ENCODE measurements at places on chromosomes 4 and X.

DNA sequence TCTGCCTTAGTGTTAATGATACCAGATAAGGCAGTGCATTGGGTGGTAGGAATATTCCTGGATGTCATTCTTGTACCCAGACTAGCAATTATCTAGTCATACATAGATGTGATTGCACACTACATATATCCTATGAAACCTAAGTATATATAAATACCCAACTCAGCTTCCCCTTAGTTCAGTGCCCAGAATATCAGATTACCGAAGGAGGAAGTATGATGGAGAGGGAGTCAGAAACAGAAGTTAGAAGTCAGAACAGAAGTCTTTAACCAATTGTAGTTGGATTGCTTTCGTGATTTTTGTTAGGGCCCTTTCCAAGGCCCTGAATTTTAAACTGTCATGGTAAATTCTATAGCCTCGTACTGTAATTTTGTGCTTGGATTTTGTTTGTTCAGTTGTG is 42.9 kb downstream of the MOB1B start:
- DNase-seq, result no peak

- DNase-seq, result no peak
Measured at GRCh38 chr4:8472158-8472688, 31.6 kb downstream of the TRMT44 start.

GRCh38 chrX:130171446-130172126 is at the start of gene RAB33A:
Gene RAB33A, plus strand, starts transcription at chrX:130171962. Its CDS starts 101 bp downstream, at chrX:130172063.
- peak; percentile 4 for DNase-seq

- DNase-seq, result no peak
Measured at GRCh38 chr4:161657616-161658015, 506.2 kb downstream of the FSTL5 start.

DNA sequence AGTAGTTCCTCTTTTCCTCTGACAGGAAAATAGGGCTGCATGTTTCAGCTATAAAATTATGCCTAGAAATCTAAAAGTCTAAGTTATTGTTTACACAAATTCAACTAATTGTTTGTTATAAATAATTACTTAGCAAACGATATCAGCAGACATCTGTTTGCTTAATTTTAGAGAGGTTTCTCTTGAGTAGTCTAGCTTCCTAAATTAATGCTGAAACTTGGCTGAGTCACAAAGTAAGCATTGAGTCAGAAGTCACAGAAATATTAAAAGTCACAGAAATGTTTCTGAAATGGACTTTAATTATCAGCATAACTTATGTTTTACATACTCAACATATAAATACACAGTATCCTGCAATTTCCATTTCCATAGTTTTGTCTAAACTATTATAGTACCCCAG is 1044.0 kb downstream of the CCSER1 start:
- no peak for DNase-seq

GRCh38 chr4:181959121-181959520 is 284.1 kb upstream of the TENM3 start:
- no peak for DNase-seq

- no peak for DNase-seq
Measured at GRCh38 chr4:188714907-188715306, 575.7 kb downstream of the TRIML1 start.

DNA sequence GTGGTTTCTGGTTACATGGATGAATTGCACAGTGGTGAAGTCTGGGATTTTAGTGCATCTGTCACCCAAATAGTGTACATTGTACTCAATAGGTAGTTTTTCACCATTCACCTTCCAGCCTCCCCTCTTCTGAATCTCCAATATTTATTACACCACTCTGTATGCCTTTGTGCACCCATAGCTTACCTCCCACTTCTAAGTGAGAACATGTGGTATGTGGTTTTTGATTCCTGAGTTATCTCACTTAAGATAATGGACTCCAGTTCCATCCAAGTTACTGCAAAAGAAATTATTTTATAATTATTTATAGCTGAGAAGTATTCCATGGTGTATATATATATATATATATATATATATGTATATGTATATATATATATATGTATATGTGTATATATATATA is 155.8 kb downstream of the HHIP start:
- DNase-seq, result no peak

DNA sequence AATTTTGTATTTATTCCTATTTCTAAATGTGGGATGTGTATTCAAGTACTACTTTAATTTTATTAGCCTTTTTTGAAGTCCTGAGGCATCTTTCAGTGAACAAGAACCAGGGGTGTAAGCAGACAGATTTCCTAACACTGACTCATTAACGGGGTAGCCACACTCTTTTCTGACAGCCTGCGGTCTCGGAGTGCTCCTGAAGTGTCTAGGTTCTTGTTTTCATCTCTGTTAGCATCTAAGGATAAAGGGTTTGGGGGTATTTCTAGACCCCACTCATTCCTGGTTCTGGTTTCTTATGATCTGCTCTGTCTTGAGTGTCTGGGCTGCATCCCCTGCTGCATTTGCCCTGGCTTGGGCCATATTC is 71.9 kb downstream of the GC start:
- DNase-seq, result no peak

DNA sequence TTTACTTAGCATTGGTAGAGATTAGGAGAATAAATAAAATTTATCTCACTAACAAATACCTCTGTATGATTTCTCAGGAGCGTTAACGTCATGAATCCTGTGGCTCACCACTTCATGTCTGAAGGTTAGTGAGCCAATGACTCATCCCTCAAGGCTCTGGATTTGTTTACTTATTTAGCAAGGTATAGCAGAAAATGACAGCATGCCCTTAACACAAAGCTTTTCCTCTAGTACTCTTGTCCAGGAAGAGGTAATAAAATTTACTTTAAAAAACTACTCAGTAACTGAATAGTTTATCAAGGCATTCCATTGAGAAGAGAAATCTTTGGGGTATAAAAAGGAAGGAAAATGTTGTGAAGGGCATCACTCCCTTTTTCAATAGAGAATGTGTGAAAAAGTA is 823.8 kb downstream of the CCSER1 start:
- peak; percentile 23 for DNase-seq

DNA sequence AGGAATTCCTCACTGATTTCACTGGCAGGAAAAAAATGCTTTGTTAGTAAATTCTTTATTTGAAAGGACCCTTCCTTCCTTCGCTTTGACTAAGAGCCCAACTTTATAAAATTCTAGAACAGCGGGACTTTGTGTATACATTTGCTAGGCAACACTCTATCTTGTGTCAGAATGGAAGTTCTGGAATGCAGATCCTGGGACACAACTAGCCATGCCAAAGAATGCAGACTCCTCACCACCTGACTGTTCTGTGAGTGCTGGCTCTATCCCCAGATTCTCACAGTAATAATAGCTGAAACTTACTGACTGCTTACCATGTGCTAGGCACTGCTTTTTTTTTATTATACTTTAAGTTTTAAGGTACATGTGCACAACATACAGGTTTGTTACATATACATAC is 73.3 kb upstream of the ZDHHC15 start:
- no peak for DNase-seq

- no peak for DNase-seq
Measured at GRCh38 chr4:8427761-8428287, 12.7 kb downstream of the ACOX3 start.

DNA sequence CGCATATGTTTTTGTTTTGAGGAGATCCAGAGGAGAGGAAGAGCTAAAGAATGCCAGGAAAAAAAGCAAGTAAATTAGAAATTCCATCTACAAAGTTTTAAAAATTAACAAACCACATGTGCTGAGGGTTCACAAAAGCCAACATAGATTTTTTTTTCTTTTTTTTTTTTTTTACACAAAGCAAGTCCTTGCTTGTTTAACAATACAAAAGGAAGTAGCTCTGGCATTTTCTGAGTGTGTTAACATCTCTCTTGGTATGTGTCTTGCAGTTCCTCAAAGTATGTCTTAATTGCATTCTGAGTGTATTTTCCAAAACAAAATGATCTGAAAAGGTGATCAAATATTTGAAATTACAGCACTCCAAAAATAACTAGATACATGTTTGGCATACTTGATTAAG is 1682.7 kb upstream of the AGA start:
- DNase-seq, result no peak

GRCh38 chr4:184649026-184649970 is at the start of the genes CASP3 and PRIMPOL:
Gene CASP3, minus strand, starts transcription at chr4:184649447. Its CDS starts 10,994 bp downstream, at chr4:184638453.
Gene PRIMPOL, plus strand, starts transcription at chr4:184649738. Its CDS starts 7,403 bp downstream, at chr4:184657141.
- peak; percentile 95 for DNase-seq

- DNase-seq, result no peak
Measured at GRCh38 chr4:170139764-170140163, 50.0 kb upstream of the AADAT start.

GRCh38 chrX:70168238-70169188 is 8.8 kb upstream of the DGAT2L6 start:
- DNase-seq, result peak; percentile 8

DNA sequence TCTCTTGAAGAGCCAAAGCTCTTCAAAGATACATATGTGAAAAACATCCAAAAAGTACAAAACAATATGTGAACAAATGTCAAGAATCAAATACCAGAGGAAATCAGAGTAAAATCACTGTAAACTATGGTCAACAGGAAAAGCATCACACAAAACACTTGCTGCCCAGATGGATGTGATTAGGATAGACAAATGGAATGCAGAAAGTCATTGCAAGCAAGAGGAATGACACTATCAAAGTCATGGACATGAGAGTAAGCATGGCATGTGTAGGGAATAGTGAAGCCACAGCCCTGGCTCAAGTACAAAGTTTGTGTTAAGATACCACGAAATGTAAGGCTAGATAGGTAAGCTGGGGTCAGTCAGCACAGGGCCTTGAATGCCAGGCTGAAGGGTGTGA is 37.7 kb downstream of the CLDN2 start:
- DNase-seq, result no peak

- DNase-seq, result no peak
Measured at GRCh38 chr4:74327762-74328161, 19.5 kb downstream of the EPGN start.

GRCh38 chr4:186234367-186234766 is 7.1 kb downstream of the KLKB1 start:
- no peak for DNase-seq

DNA sequence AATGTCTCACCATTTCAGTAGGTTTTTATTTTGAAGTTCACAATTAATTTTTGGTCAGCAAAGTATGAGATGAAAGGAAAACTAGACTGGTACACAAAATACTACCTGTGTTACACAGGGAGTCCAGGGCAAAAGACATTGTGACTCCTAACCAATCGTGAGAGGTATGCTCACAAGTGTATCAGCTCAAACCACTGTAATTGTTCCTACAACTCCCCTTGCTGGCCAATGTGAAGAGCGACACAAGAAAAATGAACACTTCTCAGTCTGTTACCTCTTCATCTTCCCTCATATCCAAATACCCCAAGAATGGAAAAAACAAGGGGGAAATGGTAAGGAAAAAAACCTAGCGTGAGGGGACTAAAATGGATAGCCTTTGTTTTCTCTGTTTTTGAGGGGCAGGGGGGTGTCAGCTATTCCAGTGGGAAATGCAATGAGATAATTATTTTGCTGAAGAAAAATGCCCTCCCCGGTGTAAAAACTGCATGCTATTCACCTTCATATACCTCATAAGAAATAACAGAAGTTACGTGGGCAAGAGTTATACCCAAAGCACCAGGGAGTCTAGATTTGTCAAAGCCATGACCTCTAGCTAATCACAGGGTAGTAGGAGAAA is 30.6 kb upstream of the NSUN7 start:
- DNase-seq, result peak; percentile 27

DNA sequence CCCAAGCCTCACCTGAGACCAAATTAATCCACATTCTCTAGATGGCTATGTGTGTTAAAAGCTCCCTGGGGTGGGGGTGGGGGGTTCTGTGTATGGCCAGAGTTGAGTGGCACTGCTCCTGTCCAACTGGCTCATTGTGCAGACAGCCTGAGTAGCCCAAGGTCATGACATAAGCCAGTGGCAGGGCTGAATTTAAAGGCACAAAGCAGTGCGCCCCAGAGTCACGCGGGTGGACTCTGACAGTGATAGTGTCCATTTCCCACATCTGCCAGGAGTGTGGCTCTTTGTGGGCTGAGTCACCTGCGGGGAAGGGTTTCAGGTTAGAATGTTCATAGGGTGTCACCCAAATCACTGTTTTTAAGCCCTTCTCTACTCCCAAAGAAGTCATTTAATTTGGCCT is 45.4 kb downstream of the SCD5 start:
- no peak for DNase-seq

- DNase-seq, result no peak
Measured at GRCh38 chr4:148366251-148366650, 76.0 kb downstream of the NR3C2 start.
